Epithelial cell of esophagus (primary cell): ENCODE measurements at places on chromosomes 2 and 18.

- no peak for DNase-seq
These were observed 161.1 kb upstream of the SIX3 start for GRCh38 chr2:44780406-44780805.

- peak; percentile 48 for DNase-seq
These were observed 87.1 kb downstream of the MEP1B start for GRCh38 chr18:32276906-32277305.

GRCh38 chr2:71801969-71802368 lies 345.7 kb downstream of the CYP26B1 start:
- DNase-seq = peak; percentile 58

- DNase-seq = peak; percentile 55
These were observed 44.0 kb downstream of the KLF7 start for GRCh38 chr2:207121784-207122183.

GRCh38 chr2:240512109-240512485 lies 45.7 kb downstream of the ANKMY1 start:
- no peak for DNase-seq

DNA sequence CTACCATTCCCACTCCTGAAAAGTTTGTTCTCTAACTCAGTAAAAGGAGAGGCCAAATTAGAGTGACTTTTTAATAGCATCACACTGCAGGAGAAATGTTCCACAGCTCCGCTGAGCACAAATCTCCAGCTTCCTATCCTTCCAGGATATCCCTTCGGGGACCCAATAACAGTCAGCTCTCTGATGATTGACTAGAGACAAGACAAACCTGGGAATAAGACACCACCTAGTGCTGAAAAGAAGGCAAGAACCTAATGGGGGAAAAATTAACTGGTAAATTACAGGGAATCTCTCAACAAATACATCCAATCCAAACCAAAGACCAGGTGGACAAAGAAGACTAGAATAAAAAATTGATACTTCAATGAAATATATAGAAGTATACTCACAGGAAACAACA lies 977.1 kb upstream of the SOX11 start:
- DNase-seq = no peak
